ENCODE measurements at places on chromosomes 11 and 22. TPM values are rescaled to one million over a fixed set of nuclear protein-coding genes. Genes with fewer than 3 reads are reported as not detected.

The TUT1 gene
- total RNA-seq: 14.0 TPM

The RAG1 gene
- total RNA-seq: 0.64 TPM

The MOB2 gene
- 38.4 TPM for total RNA-seq

The WEE1 gene
- total RNA-seq: 19.9 TPM

The PPME1 gene
- total RNA-seq: 57.6 TPM

The ZNF143 gene
- total RNA-seq: 16.0 TPM

The MN1 gene
- 4.0 TPM for total RNA-seq

The NPTXR gene
- 15.3 TPM for total RNA-seq

The SLC35E4 gene
- total RNA-seq: 8.0 TPM

The DKK3 gene
- total RNA-seq: 11.1 TPM

The SHISAL1 gene
- total RNA-seq: 6.7 TPM

The GUCY1A2 gene
- 0.07 TPM for total RNA-seq

The OOSP2 gene
- not detected for total RNA-seq

The KCNK4 gene
- not detected for total RNA-seq

The LDLRAD3 gene
- total RNA-seq: 20.0 TPM

The IGLL5 gene
- not detected for total RNA-seq

The PDHX gene
- total RNA-seq: 29.7 TPM

The MAJIN gene
- total RNA-seq: not detected

The FXYD2 gene
- total RNA-seq: 19.3 TPM

The OR8D1 gene
- total RNA-seq: not detected

The PRDM10 gene
- total RNA-seq: 1.5 TPM

The PATE4 gene
- not detected for total RNA-seq

The RHBDD3 gene
- 34.3 TPM for total RNA-seq

The HEPACAM gene
- total RNA-seq: not detected

The CECR2 gene
- total RNA-seq: 0.08 TPM

The SERPIND1 gene
- not detected for total RNA-seq

The FADS2 gene
- total RNA-seq: 284 TPM

The CHRM4 gene
- 0.58 TPM for total RNA-seq

The MMP11 gene
- 0.12 TPM for total RNA-seq

The SCUBE1 gene
- 0.14 TPM for total RNA-seq

The LMNTD2 gene
- total RNA-seq: 2.5 TPM

The GAS2L1 gene
- total RNA-seq: 34.4 TPM

The FERMT3 gene
- total RNA-seq: 1.5 TPM

The OR5A1 gene
- total RNA-seq: not detected

The DTX4 gene
- total RNA-seq: 4.8 TPM

The SIPA1 gene
- total RNA-seq: 20.7 TPM

The SLC25A45 gene
- 13.1 TPM for total RNA-seq

The OR5P2 gene
- total RNA-seq: not detected

The SYVN1 gene
- 30.5 TPM for total RNA-seq

The PRR5L gene
- total RNA-seq: 10.9 TPM

The BCO2 gene
- total RNA-seq: 1.2 TPM

The TENM4 gene
- 0.02 TPM for total RNA-seq

The MFNG gene
- total RNA-seq: 1.4 TPM

The OR52I2 gene
- not detected for total RNA-seq

The GRAMD1B gene
- total RNA-seq: 45.0 TPM
